GM10248 (cell line): ENCODE measurements at places on chromosomes 16 and 17.

DNA sequence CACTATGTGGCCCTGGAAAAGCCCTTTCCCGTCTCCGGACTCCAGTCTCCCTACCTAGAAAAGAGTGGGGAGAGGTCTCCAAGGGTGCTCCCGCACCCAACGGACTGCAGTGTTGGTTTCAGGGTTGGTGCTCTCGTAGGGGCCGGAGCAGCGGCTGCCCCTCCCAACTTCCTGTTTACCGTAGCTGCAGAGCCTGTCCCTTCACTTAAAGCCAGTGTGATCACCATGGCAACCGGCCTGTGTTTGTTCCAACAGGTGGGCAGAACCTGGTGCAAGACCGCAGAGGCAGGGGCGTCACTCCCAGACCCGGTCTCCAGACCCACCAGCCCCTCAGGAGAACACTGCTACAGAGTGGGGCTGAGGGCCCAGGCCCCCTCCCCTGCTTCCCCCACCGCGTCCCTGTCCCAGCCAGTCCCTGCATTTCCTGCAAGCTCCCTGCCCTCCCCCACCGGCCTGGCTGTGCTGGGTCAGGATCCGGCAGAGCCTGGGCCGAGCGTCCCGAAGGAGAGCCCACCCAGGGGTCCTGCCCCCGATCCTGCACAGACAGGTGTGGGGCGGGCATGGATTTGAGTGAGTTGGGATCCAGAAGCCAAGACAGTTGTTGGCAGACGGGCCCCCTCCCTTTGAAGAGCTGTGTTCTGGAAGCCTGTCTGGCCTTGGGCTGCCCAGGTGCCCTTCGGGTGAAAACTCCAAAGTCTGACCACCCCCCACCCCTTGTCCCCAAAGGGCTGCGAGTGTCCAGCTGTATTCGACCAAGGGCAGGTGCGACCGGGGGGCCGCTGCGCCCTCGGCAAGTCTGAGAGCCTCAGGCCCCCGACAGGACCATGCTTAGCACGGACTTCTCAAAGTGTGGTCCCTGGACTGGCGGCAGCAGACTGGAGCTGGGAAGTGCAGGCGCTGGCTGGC lies 1.5 kb upstream of the BAIAP3 start:
- peak; percentile 88 for DNase-seq

GRCh38 chr16:11465675-11466074 lies 120.4 kb downstream of the RMI2 start:
- no peak for DNase-seq

DNA sequence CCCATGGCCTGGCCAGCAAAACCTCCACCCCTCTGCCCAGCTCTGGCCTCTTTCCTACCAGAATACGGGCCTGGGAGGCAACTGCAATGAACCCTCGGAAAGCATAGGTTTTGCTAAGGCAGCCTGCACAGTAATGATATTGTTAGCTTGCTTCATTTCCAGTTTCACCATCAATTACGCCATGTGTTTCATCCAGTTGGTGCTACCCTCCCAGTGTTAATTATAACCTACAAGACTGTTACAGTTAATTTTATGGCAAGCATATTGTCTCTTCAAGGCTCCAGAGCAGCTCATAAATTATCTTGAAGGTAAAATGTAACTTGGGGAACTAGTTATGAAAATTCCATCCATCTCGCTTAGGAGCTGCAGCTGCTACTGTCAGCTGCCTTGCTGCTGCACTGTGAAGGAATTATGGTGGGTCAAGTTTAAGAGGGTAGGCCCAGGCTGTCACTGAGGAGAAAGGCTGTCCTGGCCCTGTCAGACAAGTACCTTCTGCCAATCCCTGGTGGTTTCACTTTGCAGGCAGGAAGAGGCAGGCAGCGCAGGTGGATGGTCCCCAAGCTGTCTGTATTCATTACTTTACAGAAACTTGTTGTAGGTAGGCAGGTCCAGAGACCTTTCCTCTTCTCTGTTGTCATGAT lies 242.9 kb downstream of the FTO start:
- no peak for DNase-seq

DNA sequence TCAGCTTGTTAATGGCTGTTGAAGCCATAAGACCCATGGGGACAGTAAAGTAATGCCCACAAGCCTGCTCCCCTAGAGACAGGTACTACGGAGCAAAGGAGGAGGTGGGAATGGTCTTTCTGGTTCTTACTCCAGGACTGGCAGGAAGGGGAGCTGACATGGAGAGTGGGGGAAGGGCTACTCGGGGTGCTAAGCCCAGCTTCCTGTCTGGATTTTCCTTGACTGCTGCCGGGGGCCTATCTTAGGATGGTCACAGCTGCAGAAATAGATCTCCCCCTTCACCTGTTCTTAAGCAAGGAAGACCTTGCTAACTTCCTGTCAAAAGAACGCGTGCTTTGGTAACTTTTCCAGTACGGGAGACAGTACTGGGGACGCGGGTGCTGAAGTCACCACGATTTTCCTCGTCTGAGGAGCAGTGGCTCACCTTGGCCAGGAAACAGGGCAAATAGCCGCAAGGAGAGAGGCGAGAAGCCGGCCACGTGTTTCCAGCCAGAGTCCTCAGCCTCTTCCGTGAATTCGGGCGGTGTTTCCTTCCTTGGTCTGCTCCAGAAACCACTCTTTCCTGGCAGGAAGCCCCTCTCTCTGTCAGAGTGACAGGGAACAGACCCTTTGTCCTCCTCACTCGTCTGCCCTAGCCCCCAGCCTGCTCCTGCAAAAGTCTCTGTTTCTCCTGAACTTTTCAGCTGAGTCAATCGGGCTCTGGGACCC lies 656 bp upstream of the PRR29 start:
- no peak for DNase-seq

- DNase-seq, result no peak
These were observed 12.6 kb downstream of the TEKT1 start for GRCh38 chr17:6818938-6819337.

DNA sequence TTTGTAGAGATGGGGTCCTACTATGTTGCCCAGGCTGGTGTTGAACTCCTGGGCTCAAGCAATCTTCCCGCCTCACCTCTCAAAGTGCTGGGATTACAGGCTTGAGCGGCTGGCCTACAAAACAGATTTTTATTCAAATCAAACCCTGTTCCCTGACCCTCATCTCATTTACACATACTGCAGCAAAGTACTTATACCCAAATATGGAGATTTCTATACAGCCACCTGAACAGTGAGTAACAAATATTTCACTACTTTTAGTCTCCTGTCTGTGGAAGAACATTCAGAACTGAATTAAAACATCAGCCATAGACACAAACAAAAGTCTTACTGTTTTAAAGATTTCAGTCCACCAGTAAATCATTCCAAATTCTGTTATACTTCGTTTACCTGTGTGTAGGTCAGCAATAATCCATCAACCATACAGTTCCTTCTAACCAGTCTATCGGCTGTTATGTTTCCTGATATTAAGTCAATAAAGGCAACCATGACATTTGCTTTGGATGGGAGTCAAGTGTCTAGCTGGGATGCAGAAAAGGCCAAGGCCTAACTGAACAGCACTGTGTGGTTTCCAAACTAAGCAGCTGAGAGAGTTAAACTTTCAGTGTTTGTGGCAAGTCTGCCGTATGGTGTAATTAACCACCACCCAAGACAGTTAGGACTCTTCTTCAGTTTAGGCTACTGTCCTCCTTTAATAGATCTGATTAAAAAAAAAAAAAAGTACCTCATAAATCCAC lies 22.3 kb downstream of the ERN1 start:
- no peak for DNase-seq

GRCh38 chr17:27529230-27529796 lies 73.1 kb downstream of the KSR1 start:
- DNase-seq, result no peak

GRCh38 chr16:69724981-69725479 lies 1.3 kb downstream of the NQO1 start:
- peak; percentile 4 for DNase-seq

GRCh38 chr16:3625911-3626732 lies 14.7 kb upstream of the SLX4 start:
- no peak for DNase-seq

- no peak for DNase-seq
These were observed 33.5 kb downstream of the SRL start for GRCh38 chr16:4208341-4208751.

GRCh38 chr16:9469512-9469911 lies 378.1 kb downstream of the HAPSTR1 start:
- no peak for DNase-seq

DNA sequence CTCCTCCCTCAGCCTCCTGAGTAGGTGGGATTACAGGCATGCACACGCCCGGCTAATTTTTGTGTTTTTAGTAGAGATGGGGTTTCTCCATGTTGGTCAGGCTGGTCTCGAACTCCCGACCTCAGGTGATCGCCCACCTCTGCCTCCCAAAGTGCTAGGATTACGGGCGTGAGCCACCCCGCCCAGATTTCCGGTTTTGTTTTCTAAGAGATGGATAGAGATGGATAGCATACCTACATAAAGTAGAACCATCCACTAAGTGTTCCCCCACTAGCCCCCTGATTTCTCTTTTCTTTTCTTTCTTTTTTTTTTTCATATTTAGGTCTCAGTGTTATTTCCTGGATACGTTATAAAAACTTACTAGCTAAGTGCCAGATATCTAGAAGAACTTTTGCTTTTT lies 2.0 kb downstream of the WSB1 start:
- no peak for DNase-seq

GRCh38 chr17:76996741-76997694 lies 128.8 kb downstream of the MGAT5B start:
- DNase-seq, result no peak

- DNase-seq, result no peak
These were observed 35.8 kb downstream of the MSI2 start for GRCh38 chr17:57292091-57292490.

GRCh38 chr16:21184834-21185233 lies 26.4 kb downstream of the LDAF1 start:
- DNase-seq, result no peak

DNA sequence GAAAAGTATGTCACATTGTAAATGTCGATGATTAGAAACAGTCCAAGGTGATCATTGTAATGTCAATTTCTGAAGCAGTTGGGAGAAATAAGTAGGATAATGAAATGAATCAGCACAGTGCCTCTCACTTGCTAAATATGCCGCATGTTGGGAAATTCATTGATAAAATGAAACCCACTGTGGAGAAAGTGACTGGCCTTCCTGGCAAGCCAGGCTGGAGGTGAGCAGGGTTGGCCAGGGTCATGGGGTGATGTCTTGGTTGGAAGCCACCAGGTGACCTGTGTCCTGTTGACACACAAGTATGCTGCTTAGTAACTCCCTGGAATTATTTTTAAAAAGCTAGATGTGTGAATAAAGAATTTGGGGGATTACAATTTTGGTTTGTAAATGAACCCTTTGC lies 14.9 kb upstream of the WNT9B start:
- no peak for DNase-seq

DNA sequence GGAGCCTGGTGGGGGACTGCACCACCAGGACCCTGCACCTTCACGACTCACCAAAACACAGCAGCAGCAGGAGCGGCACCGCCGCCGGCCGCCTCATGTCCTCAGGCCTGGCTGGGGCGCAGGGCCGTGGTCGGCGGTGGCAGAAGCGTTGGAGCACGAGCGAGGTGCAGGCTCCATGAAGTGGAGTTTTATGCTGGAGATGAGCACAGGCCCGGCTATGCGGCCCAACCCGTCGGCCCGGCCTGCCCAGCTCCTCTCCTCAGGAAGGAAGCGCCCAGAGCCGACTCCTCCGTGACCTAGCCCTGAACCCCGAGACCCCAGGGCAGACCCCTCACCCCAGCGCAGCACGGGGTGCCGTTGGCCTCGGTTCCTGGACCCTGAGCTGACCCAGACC lies at the start of gene PRSS27:
Gene PRSS27 (minus strand): TSS at position 161 of the 394 bp plus-strand sequence. CDS start 64 bp downstream, at position 97.
- no peak for DNase-seq

DNA sequence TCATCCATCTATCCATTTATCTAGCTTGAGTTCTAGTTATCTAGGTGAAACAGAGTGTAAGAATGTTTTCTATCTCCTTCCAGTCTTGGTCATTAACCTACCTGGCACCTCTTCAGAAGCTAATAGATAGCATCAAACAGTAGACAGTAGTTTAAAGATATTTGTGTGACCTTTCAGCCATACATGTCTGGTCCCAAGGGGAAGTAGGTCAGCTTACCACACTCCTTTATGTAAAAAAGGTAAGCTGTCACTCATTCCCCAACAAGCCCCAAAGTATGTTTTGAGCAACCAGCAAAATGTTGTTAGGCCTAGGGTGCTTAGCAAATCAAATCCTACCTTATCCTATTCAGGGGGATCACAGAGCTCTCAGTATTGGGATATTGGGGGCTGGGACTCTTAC lies 3.5 kb downstream of the KRT33B start:
- DNase-seq, result no peak

DNA sequence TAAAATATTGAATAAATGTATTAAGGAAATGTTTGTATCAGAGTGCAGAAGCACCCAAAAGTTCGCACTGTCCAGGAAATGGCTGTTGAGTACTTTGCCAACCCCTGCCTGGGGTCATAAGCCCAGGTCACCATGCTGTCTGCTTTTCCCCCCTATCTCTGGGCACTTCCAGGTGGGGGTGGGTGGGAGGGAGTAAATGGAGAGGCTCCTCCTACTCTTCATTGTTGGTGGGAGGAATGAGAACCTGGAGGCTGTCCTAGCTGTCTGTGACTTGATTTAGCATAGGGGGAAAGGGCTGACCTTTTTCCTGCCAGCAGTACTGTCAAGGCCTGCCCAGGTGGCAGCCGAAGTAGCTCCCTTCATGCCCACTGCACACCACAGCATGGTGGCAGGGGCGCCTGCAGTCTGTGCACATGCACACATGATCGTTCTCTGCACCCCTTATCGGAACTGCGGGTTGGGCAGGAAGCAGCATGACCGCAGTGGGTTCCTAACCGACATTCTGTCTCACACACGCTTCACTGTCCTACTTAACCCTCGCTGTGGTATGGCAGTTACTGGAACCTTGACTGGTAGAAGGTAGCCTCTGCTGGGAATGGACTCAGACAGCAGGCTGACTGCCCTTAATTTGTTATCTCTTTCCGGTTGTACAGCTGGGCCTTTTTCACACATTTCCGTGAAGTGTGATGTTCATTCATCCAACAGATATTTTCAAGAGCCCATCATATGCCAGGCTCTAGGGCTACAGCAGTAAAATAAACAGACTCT lies 41.5 kb downstream of the LDHD start:
- DNase-seq, result peak; percentile 67

- DNase-seq, result no peak
These were observed 131.5 kb upstream of the TNRC6C start for GRCh38 chr17:77827039-77827438.

- no peak for DNase-seq
These were observed 4.7 kb downstream of the CBFA2T3 start for GRCh38 chr16:88972349-88972748.

GRCh38 chr17:43553573-43553972 lies 7.4 kb upstream of the ETV4 start:
- DNase-seq, result no peak

- no peak for DNase-seq
These were observed 20.9 kb upstream of the MPRIP start for GRCh38 chr17:17021194-17021863.

GRCh38 chr17:82959242-82959930 lies 119.6 kb upstream of the ZNF750 start:
- DNase-seq, result no peak
